ENCODE measurements at places on chromosomes 3 and 15. TPM values are rescaled to one million over a fixed set of nuclear protein-coding genes. Genes with fewer than 3 reads are reported as not detected.

C3orf49 gene
- not detected for total RNA-seq

SLC6A20 gene
- 0.13 TPM for total RNA-seq

KCNMB3 gene
- 0.38 TPM for total RNA-seq

EPHB3 gene
- total RNA-seq = 16.8 TPM
